ENCODE measurements at places on chromosomes 1 and 21.

GRCh38 chr1:63753591-63753990, 20.2 kb upstream of the ROR1 start:
- DNase-seq, result no peak

DNA sequence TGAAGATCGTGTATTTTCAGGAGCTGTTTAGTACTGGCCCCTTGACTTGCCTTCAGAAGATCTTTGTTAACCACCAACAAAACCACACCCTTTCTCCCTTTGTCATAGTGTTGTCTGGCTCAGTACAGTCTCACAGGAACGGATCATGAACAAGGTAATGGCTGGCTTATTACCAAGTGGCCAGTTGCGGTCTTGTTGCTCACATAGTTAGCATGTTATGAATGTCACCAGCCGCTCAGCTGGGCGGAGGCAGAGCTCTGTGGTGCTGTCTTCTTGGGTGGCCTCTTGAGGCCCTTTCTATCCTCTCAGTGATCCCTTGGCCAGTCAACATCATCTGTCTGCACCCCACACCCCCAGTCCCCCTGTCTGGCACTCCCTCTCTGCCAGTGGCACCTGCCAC, 21.4 kb downstream of the CNIH3 start:
- no peak for DNase-seq

DNA sequence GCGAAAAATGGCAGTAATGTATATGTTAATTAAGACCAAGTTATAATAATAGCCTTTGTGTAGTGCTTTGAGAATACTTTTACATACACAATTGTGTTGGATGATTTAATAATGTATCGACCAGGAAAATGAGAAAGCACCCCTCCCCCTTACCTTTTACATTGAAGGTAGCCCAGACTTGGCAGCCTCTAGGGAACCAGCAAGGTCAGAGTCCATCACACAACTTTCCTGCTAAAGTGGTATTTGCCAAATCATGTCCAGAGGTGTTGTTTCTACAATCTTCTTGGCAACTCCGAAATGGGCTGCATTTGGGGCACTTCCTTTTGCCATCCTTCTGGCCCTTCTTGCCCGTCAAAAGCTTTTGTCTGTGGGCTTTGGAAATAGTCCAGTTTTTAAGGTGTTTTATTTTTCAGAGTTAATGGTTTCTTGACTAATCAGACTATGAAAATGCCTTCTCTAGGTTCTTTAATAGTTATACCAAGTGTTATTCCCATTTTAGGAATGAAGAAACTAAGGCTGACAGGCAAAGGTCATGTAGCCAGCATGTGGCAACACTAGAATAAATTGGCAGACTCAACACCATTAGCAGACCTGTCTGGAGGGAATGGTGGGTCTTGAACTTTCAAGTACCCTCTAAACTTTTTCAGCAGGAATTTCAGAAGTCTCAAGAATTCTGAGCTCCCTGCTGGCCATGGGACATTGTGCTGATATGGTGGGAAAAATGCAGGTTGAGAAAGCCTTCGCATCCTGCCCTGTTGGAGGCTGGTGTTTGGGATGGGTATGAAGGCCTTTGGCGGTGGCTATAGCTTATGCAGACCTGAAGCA, 6.8 kb downstream of the ATP1A1 start:
- DNase-seq, result no peak

GRCh38 chr1:6905331-6905730, 120.1 kb downstream of the CAMTA1 start:
- DNase-seq, result no peak

- DNase-seq, result no peak
These were observed 50.5 kb downstream of the MTF2 start for GRCh38 chr1:93129507-93130099.

- no peak for DNase-seq
These were observed 106.7 kb downstream of the HIVEP3 start for GRCh38 chr1:41812051-41812450.

DNA sequence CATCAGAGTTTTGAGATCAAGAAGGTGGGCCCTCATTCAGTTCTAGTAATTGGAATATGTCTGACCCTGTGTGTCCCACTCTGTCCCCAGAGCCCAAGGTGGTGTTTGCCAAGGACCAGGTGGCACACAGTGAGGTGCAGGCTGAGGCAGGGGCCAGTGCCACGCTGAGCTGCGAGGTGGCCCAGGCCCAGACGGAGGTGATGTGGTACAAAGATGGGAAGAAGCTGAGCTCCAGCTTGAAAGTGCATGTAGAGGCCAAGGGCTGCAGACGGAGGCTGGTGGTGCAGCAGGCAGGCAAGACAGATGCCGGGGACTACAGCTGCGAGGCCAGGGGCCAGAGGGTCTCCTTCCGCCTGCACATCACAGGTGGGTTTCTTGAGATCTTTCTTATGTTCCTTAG, 35.2 kb downstream of the OBSCN start:
- no peak for DNase-seq

GRCh38 chr1:117368116-117369108, 1.2 kb downstream of the MAN1A2 start:
- no peak for DNase-seq

All from stimulated activated CD8-positive, alpha-beta memory T cell treated with anti-CD3 and anti-CD28 coated beads, Interleukin-4, amount 100 ng/mL, for 1 hour (primary cell).